ENCODE measurements at places on chromosomes 16 and 17.
A peak's percentile ranks its signal among the peaks of the same experiment; 100 is the strongest.

GRCh38 chr16:70523076-70523742 lies at the start of gene COG4:
COG4 (minus strand) TSS chr16:70523554; CDS start chr16:70523543, 11 bp downstream.
- peak; percentile 45 for DNase-seq

GRCh38 chr17:60744355-60744966 lies 66.8 kb downstream of the BCAS3 start:
- DNase-seq, result no peak

GRCh38 chr16:8262299-8262698 lies 328.0 kb downstream of the TMEM114 start:
- no peak for DNase-seq

DNA sequence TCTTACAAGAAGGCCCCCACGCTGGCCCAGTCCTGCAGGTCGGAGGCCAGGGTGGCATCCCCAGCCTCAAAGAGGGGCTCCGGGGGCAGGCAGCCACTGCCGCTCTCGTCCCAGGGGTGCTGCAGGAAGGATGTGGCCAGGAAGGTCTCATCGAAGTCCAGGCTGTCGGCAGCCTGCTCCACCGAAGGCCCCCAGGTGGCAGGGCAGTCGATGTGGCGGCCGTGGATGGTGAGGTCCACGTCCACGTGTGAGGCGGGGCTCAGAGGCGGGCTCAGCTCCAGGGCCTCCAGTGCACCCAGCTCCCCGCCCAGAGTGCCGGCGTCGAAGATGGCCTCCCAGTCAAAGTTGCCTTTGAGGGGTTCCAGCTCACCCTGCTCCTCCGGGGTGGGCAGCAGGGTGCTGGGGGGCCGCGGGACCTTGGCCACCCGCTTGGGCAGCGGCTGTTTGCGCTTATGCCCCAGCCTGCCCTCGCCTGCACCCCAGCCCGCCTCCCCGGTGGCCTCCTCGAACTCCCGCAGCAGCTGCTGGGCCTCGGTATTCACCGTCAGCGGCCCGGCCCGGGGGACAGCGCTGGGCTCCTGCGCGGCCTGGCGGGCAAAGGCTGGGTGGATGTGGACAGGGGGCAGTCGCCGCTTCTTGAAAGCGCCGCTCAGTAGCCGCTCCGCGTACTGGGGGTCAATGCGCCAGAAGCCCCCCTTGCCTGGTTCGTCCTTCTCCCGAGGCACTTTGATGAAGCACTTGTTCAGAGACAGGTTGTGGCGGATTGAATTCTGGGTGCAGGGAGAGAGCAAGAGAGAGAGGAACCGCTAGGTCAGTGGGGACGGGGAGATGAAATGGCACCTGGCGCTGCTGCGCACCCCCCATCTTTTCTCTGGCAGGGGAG lies 3.5 kb downstream of the FOXJ1 start:
- DNase-seq, result no peak

GRCh38 chr17:4195306-4195705 lies 52.3 kb downstream of the CYB5D2 start:
- peak; percentile 79 for DNase-seq

- DNase-seq, result no peak
These were observed 1.6 kb downstream of the SLC47A2 start for GRCh38 chr17:19714542-19715411.

- DNase-seq, result no peak
These were observed 43.6 kb downstream of the NOS2 start for GRCh38 chr17:27756467-27757371.

- no peak for DNase-seq
These were observed 162.0 kb downstream of the CHD9 start for GRCh38 chr16:53216798-53217197.

- no peak for DNase-seq
These were observed 70.2 kb downstream of the PARN start for GRCh38 chr16:14559809-14560241.

DNA sequence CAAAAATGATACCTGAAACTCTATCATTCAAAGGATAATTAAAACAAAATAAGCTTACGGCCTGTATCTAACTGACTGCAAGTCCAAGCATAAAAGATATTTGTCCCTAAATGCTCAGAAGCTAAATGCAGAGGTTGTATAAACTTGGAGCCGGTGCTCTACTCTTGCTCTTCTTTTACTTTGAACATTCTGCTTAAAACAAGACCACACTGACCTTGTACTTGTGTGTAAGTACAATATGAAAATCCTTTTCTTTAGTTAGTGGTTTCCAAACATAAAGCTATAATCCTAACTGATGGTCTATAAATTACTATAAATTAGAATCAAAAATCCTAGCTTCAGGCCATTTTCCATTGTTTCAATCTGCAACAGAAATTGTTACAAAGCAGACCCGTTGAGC lies 74.6 kb downstream of the SPAG9 start:
- DNase-seq, result no peak

GRCh38 chr17:11238705-11239104 lies 2.3 kb upstream of the SHISA6 start:
- no peak for DNase-seq

DNA sequence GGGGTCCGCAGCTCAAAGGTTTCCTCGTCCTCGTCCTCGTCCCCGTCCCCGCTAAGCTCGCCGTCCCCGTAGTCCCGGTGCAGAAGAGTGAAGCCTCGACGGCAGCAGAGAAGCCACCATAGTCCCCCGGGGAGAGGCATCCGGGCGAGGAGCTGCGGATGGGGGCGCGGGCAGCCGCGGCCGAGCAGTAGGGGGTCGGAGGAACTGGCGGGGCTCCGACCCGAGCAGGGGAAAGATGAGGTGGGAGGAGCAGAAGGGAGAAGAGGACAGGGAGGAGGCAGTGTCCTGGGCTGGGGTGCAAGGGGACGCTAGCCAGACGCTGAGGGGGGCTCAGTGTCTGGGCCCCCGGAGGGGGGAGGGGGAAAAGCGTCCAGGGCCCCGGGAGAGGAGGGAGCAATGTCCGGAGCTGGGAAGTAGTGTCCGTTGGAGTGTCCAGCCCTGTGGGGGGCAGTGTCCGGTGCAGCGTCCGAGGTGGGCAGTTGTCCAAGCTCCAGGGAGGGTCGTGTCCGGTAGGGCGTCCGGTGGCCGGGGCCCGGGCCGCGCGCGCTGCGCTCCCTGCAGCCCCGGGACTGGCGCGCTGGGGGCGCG lies at the start of gene PLEKHH3:
TSS of gene PLEKHH3 (minus strand) at position 571 of the 588 bp plus-strand sequence. CDS start at position 140, 431 bp downstream.
- no peak for DNase-seq

DNA sequence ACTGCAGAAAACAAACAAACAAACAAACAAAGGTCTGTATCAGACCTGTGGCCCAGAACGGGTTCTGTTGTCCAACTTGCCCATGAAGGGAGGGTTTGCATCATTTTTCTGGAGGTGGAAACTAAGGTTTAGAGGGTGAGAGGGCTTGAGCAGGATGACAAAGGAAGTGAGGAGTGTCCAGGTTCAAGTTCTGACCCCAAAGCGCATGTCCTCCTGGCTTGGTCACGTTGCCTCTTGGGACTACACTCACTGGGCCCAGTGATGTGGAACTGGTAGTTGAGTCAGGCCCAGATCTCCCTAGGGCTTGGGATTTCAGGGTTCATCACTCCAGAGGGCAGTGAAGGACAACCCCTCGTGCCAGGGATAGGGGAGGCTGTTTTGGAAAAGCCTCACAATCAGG lies 1.8 kb downstream of the SREBF1 start:
- no peak for DNase-seq

GRCh38 chr16:1620391-1620790 lies 8.2 kb downstream of the CRAMP1 start:
- DNase-seq, result no peak

DNA sequence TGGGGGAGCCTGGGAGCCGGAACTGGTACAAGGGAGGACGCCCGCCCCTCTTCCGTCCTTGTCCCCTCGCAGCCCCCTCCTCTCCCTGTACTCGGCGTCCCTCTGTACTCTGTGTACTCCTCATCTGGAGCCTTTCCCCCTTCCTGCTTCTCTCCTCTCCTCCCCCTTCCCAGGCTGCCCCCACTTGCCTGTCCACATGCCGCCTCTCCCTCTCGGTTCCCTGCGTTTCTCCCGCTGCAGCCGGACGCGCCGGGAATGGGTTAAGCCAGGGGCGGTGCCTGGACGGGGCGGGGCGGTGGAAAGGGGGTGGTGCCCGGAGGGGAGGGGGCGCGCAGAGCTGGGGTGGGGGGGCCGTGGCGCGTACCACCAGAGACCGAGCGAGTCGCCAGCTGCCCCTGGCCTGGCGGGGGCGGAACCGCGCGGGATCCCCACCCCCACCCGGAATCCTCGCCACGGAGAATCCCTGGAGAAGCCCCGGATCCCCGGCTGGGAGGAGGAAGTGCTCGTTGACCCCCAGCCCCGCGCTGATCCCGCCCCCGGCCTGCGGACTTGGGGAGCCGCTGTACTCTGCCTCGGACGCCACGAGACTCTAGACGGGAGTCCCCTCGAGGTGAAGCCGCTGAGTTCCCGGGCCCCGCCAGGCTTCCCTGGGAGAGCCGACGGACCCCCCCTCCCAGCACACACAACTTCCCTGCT lies 22.6 kb downstream of the GJD3 start:
- no peak for DNase-seq

GRCh38 chr16:86511317-86512161 lies 1.2 kb downstream of the FOXF1 start:
- DNase-seq, result no peak

GRCh38 chr16:88004391-88004790 lies 53.2 kb downstream of the BANP start:
- DNase-seq, result no peak

- peak; percentile 24 for DNase-seq
These were observed 33.9 kb downstream of the JPH3 start for GRCh38 chr16:87636050-87636684.
